ENCODE measurements at places on chromosomes 7 and 10.

DNA sequence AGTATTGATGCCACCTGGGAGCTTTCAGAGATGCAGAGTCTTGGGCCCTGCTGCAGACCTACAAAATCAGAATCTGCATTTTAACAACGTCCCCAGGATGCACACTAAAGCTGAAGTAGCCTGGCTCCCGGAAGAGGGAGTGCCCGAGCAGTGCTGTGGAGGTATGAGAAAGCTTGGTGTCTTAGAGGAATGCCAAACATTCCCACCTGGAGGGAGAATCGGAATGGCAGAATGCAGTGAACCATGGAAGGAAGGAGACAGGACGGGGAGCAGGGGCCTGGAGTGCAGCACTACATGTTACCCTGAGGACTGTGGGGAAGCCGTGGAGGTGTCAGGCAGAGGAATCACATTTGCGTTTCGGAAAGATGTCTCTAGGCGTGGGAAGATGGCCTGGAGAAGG, 90.9 kb downstream of the AOAH start:
- DNase-seq, result no peak

DNA sequence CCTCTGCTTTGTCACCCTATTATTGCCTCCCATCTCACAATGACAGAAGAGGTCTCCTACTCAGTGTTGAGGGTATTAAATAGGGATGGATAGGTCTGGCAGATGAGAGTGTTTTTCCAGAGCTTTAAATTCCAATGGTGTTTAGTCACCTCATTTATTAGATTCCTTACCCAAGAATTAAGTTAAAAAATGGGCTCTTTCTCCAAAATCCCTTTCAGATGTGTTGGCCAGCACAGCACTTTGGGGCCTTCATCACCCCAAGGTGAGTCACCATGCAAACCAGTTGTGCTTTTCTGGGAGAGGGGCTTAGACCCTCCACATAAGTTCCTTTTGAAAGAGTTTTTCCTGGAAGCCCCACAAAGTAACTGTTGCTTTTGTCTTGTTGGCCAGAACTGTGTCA, 78.4 kb downstream of the CYP26A1 start:
- DNase-seq, result no peak

DNA sequence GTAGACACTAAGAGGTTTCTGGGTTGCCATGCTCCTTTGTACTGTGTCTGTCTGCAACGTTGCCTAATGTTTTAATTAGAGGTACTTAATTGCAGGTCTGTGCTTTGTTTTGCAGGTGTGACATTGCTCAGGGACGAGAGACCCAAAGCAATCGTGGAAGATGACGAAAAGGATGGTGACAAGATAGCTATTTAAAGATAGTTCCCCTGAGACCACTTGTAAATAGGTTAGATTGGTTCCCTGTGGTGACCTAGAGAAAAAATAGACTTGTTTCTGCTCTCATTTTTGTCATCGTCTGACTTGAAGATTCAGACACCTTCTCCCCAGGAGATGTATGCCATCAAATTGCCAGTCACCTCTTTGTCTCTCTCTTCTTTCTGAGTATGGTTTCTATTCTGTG, 20.1 kb downstream of the PPP1R17 start:
- no peak for DNase-seq

DNA sequence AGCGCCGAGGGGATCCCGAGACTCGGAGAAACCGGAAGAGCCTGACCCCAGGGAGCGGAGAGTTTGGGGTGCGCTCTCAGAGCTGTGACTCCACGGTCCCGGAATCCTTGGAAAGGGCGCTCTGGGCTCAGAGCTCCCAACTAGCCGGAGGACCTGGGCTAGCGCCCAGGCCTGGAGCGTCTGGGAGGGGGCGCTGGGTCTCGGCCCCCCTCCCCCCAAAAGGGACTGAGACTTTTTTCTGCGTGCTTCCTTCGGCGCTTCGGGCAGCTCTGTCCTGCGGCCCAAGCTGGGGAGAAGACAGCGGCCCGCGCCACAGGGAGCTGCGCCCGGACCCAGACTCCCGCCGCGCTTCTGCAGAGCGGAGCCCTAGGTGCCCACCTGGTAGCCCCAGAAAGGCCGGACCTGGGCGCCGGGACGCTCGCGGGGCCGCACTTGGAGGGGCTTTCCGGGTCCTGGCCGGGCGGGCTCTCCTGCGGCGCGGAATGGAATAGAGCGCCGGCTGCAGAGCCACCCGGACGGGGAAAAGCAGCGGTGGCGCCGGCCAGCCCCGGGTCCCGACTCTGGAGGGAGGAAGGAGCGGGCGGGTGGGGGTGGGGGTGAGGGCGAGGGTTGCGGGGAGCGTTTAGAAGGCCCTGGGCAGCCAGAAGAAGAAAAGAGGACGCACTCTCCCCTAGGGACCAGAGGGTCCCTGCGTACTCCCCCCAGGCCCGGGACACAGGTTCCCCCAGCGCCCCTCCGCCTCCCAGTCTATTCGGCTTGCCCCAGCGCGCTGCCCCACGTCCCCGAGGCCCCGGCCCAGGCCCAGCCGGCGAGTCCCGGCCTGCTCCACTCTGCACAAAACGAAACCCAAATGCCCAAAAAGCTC, 4.7 kb downstream of the ZNF503 start:
- DNase-seq, result no peak

- DNase-seq, result no peak
Measured at GRCh38 chr10:22976534-22976933, 48.7 kb downstream of the ARMC3 start.

DNA sequence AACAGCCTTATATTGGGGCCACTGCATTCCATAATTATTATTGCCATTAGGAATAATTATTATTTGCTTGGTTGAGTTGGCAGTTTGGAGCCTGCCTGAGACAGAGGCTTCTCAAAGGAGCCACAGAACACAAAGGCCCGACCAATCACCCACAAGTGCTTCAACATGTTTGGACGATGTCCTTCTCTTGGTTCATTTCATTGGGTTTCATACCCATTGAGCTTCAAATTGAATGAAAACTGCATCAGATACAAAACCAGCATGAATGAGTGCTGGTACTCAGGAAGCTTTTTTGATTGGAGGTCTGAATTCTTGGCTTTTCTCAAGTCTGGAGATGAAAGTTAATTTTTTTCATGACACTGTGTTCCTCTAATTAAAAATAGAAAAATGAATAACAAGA, 168.3 kb downstream of the CREB5 start:
- no peak for DNase-seq

GRCh38 chr7:98745722-98746318, 124.0 kb downstream of the TMEM130 start:
- no peak for DNase-seq

DNA sequence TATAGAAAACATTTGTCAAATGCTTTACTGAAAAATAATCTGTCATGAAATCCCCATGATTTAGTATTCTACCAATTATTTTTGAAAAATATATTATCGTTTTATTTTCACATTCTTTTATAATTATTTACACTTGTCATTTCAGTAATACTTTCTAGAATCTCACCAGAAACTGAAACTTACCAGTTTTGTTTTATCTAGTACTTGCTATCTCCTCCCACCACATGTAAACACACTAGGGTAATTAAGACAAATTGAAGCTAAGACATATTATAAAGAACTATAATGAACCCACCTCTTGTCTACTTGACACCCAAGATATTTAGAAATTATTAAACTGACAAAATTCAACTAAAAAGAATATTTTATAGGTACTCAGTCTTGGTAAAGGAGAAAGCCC, 51.5 kb upstream of the GRM3 start:
- no peak for DNase-seq

DNA sequence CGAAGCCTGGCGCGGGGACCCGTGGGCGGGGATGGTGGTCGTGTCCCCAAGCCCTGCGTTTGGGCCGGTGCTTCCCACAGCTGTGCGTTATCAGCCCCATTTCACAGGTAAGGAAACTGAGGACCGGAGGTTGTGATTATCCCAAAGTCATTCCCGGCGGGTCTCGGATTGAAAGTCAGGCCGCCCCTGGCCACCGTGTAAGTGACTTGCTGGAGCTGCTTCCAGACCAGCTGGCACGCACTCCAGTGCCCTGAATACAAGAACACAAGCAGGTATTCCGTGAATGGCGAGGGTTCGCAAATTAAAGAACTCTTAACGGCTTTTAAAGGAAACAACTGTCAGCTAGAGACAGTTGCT, 675 bp upstream of the ATE1 start:
- DNase-seq, result no peak

DNA sequence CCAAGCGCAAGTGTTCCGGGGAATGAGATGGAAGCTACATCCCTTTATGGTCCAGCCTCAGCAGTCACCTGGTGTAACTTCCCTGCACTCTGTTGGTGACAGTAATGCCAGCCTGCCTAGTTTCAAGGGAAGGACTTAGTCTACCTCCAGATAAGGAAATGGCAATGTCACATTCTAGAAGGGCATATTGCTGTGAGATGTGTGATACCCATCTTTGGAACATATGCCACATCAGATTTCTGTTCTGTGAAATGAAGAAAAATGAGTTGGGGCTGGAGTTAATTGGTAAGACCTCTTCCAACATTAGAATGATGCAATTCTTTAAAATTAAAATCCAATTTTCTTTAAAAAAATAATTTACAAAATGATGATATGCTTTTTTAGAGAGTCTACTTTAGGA, 212.0 kb downstream of the LRMDA start:
- no peak for DNase-seq

DNA sequence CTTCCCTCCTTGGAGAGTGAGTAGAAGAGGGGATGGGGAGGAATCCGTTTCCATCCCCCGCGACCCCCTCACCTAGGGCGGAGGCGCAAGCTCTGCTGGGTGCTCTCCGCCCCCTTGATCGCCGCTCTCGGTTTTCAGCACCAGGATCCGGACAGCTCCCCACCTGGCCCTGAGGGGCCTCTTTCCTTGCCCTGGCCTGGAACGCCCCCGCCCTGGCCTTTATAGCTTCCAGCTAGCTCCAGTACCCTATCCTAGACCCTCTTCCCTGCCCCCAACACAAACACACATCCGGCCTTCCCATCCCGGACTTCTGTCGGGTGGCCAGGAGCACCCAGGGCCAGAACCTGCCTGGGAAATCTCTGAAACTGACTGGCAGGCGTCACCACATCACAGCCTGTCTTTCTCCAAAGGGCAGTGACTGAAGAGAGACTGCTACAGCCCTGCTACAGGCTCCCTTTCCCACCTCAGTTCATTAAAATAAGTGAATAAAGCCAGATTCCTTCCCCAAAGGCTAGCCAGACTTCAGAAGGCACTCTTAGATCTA, 72.3 kb upstream of the LEP start:
- DNase-seq, result no peak

- DNase-seq, result no peak
Measured at GRCh38 chr7:123600876-123601275, 745 bp upstream of the ASB15 start.

GRCh38 chr10:122882766-122883165, 3.4 kb upstream of the FAM24B start:
- no peak for DNase-seq

DNA sequence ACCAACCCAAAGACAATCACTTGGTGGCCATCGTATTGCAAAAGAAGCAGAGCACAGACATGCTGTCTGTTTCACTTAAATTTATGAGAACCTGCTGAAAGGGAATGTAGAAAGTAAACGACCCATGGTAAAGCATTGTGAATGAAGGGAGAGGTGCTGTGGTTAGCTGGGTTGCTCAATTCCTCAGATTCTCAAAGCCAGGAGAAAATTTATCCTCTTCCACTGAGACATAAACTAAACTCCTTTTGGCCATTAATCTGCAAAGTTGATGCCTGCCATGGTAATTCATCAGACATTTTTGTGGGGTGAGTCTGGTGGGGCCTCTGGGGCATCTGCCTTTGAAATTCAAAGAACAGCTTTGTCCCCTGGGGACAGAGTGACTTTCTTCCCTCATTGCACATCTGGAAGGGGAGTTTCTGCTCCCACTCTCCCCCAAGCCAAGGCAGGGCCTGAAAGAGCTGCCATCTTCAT, 951.0 kb downstream of the LRMDA start:
- DNase-seq, result no peak
